ENCODE measurements at places on chromosomes 2 and 18.

DNA sequence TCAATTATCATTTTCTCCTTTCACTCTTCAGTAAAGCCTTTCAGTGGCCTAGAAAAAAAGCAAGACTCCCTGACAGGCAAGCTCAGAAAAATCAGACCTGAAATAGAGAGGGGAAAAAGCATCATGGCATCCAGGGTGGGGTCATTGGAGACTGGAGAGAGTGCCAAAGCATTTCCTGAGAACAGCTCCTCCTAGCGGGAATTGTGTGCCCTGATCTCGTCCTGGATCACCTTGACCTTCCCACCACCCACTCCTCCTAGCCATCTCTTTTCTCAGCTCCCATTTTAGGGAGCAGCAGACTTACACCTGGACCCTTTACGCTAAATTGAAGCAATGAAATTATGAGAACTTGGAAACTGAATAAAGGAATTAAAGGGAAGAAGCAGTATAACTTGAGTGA, 176.6 kb downstream of the VWC2L start:
- DNase-seq = no peak

DNA sequence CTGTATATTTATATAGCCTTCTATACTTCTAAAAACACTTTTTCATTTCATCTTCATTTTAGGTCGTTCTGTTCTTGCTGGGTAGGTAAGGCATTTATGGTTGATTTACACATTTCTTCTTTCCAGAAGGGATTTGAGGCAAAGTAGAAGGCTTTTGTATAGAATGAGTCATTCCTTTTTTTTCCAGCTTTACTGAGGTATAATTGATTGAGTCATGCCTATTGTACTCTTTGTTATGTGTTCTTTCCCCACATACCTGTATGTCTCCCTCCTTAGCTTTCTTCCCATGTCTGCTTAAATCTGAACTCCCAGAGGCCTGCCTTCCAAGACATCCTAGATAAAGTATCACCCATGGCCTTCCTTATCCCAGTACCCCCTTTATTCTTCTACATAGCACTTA, 4.8 kb upstream of the CDC42EP3 start:
- DNase-seq = no peak

- no peak for DNase-seq
Measured at GRCh38 chr2:48189552-48190228, 283.4 kb upstream of the FBXO11 start.

DNA sequence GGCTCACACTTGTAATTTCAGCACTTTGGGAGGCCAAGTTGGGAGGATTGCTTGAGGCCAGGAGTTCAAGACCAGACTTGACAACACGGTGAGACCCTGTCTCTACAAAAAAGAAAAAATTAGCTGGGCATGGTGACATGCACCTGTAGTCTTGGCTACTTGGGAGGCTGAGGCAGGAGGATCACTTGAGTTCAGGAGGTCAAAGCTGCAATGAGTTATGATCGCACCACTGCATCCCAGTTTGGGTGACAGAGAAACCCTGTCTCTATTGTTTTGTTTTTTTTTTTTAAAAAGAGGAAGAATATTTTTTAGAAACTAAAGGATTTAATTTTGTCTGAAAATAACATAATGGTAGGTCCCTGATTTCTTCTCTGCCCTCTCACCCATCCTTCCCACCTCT, 79.4 kb upstream of the TMEM200C start:
- no peak for DNase-seq

DNA sequence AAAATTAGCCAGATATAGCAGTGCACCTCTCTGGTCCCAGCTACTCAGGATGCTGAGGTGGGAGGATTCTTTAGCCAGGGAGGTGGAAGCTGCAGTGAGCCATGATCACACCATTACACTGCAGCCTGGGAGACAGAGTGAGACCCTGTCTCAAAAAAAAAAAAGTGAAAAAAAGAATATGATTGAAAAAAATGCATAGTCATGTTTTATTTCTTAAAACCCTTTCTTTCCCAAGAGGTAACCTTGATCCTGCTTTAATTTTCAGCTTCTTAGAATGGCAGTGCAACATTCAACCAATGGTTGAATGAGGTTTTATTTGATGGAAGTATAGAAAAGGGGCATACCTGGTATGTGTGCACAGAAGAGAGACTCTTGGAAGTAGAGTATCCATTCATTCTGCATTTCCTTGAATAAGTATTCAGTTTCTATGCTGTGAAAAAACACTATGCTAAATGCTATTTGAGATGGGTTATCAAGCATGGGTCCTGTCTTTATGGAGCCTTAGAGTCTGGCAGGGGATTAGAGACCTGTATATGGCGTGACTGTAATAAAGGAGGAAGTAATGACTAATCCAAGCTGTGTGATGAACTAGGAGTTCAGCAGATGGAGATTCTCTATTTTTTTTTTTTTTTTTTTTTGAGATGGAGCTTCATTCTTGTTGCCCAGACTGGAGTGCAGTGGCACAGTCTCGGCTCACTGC, 146.3 kb downstream of the WDSUB1 start:
- DNase-seq = peak; percentile 76

DNA sequence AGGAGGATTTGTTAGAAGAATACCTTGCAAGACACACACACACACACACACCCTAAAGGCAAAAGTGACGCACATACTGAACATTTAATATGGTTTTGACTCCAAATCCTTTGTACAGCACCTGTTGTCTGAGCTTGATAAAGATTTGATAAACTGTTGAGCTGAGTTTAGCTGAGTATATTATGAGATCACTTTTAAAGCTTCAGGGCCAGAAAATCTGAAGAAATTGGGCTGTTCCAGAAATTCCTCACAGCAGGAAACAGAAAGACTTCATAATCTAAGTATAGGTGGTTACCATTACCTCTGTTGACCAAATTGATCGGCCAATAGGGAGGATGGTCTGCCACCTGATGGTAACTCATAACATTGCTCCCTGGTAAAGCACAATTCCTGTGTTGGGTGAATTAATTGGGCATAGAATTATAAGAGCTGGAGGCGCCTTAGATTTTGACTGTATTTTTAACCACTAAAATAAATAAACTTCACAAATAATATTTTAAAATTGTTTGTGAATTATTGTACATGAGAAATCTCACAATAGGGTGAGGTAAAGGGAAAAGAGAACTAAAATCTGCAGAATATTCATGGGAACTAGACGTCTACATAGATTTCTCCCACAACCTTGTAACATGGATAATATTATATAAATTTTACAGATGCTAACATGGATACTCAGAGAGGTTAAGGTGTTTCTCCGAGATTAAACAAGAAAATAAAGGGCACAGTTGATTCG, 21.8 kb upstream of the RPIA start:
- no peak for DNase-seq

DNA sequence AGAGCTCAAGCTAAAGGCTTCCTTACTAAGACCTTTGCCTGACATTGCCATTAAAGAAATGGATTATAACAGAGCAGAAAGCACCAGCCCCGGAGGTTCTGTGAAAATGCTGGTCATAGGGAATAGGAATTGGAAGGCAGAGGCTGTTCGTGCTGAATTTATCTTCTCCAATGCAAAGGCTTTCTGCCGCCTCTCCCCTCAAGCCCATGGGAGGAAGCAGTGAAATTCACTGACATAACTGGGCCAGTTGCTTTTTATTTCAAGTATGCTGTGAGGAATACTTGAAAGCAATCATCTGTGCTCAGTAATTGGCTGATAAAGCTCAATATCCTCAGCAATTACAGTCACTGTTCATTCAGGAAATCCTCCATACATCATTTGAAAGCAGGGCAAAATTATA, 85.4 kb upstream of the LINC00305 start:
- DNase-seq = no peak

DNA sequence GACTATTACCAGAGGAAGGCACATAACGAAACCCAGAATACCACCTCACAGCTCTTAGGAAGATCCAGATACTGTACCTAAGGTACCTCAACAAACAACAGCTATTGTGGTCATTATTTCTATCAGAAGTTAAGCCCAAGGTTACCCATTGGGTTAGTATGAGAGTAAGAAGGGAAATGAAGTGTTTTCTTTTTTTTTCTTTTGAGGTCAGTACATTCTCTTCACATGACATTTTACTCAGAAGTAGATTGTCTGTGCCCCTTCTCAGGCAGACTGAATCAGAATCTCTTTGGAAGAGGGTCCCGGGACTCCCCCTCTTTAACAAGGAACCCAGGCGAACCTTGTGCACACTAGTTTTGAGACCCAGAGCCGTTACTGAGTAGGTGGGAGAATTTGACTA, 233.7 kb upstream of the CXCR4 start:
- no peak for DNase-seq

- DNase-seq = peak; percentile 57
Measured at GRCh38 chr2:218852911-218853667, 6.5 kb upstream of the WNT6 start.

- DNase-seq = no peak
Measured at GRCh38 chr2:158011055-158011771, 90.5 kb upstream of the UPP2 start.

- peak; percentile 5 for DNase-seq
Measured at GRCh38 chr2:151947813-151948165, 119.6 kb upstream of the ARL5A start.

GRCh38 chr2:42010743-42011298, 37.0 kb upstream of the PKDCC start:
- peak; percentile 95 for DNase-seq

- no peak for DNase-seq
Measured at GRCh38 chr2:31060397-31060796, 77.8 kb downstream of the GALNT14 start.

- no peak for DNase-seq
Measured at GRCh38 chr2:68482296-68482820, 15.0 kb downstream of the APLF start.

- peak; percentile 1 for DNase-seq
Measured at GRCh38 chr2:186059096-186059495, 320.5 kb downstream of the FSIP2 start.

DNA sequence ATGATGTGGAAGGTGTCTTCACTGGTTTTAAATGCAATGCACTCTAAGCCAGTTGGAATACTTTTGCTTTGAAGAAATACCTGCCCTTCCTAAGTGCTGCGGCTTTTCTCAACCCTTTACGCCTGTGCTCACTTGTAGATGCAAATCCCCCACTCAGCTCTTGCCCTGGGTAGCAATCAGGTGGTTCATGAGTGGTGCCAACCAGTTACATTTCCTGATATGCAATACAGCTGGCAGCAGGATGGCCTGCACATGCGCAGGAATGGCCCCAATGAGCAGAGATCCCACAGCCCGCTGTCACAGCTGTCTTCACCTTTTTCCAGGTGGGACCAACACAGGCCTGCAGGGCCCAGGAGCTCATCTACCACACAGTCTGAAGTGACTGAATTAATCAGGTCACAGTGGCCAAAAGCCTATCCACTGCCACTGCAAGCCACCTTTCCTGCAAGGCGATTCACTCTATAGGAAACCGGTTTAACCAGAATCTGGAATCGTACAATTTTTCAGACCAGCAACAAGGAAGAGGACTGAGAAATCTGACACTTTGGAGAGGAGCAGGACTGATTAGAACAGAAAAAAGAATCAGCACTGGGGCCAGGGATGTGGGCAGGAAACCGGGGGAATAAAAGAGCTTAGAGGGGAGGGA, 247.8 kb downstream of the MYT1L start:
- no peak for DNase-seq

DNA sequence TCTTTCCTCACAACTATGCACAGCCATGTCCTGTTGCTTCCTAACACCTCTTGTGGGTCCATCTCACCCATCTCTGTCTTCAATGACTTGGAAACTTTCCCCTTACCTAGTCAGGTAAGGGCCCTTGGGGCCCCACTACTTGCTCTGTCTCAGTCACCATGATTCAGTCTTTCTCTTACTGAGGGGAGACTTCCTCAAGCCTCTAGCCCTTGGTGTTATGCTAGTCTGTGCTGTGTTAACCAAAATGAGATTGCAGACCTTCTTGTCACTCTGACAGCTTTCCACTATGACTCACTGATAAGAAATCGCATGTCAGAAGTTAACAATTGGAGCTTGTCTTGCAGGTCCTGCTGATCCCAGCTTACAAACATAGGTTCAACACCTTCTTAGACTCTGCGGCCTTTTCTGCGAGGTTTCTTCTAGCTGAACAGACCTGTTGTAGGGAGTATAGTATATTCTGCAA, 65.3 kb downstream of the WDR75 start:
- peak; percentile 6 for DNase-seq

- no peak for DNase-seq
Measured at GRCh38 chr2:211070547-211070946, 514.1 kb downstream of the CPS1 start.

DNA sequence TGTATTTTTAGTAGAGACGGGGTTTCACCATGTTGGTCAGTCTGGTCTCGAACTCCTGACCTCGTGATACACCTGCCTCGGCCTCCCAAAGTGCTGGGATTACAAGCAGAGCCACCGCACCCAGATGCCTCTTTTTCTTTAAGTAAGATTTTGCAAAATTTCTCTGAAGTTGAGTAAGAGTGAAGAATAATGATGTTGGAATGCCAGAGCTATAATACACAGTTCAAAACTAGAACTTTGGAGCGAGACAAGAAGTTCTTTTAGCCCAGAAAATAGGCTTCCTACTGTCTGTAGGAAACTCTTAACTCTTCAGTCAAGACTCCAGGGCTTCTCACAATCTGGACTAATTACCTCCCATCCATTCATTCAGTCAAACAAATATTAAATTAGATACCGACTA, 51.4 kb downstream of the MARCHF4 start:
- peak; percentile 20 for DNase-seq

DNA sequence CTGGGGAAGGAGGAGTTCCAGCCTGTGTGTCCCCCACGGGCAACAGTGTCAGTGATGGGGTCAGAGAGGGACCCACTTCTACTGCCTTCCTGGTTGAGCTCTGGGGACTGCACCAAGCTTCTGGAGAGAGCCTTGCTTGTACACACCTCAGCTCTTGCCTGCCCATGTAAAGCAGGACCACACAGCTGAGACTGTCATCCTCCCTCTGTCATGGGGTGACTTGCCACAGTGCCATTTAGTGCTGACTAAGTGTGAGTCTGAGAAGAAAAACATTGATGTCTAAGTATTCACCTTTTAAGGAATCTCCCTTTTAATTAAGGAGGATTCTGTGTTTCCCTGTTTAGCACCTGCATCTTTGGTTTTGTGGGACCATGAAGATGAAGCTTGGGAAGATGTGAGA, 159.1 kb downstream of the FHOD3 start:
- no peak for DNase-seq

- DNase-seq = no peak
Measured at GRCh38 chr2:111037128-111037527, 83.6 kb upstream of the BCL2L11 start.

Measured in fibroblast of skin of scalp (primary cell).